Stimulated activated CD8-positive, alpha-beta memory T cell treated with anti-CD3 and anti-CD28 coated beads, Interleukin-4, amount 100 ng/mL, for 1 hour (primary cell): ENCODE measurements at places on chromosomes 7 and 10.

DNA sequence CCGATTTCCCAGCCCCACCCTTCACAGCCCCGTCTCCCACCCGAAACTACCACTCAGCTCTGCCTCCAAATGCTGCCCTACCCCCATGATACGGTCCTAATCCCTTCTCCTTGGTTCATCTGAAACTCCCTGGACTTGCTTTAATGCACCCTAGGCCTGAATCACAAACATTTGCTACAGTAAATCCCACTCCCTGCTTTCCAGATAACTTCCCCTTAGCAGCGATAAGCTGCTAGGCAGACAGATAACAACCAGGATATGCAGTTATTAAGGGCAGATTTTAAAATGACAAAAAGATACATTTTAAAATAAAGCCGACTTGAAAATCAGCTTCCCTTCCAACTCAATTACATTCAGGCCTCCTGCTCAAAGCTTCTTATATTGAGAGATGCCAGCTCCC is 514.7 kb downstream of the GRID1 start:
- no peak for DNase-seq

GRCh38 chr10:6218692-6219493 is 16.2 kb downstream of the PFKFB3 start:
- DNase-seq: no peak

GRCh38 chr10:45053569-45054100 is 52.9 kb downstream of the ZNF22 start:
- no peak for DNase-seq

DNA sequence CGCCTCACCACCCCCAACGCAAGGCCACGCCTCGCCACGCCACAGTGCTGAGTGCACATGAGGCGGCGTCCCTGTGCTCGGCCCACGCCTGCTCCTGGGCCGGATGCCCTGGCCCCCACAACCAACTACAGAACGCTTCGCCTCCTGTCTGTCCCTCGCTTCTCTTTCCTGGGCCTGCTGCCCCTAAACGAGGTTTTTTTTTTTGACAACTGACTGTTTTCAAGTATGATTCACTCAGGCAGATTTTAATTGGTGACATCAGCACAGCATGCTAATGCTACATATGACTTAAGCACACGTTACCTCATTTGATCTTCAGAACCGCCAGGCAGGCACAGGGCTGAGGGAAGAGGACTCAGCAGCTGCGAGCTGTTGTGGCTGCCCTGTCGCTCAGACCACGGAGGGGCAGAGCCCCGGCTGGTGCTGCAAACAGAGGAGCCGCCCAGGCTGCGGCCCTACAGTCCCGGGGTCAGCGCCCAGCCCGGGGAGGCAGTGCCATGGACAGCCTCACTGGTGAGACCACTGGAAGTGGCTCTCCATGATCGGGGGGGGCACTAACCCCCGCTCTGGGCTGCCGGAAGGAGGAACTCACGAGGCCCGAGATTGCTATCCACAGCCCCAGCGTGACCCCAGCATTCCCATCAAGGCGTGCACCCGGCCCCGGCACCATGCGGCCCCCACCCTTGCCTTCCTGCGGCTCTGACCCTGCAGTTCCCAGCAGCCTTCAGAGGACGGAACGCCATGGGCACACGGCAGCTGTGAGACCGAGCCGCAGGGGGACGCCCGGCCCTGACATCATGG is 212.8 kb downstream of the MAD1L1 start:
- DNase-seq: no peak

DNA sequence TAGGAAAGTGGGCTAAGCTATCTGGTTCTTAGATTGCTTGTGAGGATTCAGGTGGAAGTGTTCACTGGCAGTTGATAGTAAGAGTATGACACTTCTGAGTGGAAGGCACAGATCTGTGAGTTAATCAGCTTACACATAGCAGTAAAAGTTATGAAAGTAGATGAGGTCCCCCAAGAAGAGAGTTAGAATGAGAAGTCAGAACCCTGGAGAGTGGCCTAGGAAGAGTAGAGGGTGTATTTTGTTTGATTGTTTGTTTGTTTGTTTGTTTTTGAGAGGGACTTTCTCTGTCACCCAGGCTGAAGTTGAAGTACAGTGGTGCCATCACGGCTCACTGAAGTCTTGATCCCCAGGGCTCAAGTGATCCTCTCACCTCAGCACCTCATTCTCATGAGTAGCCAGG is 44.1 kb downstream of the SP4 start:
- DNase-seq: no peak

- DNase-seq: no peak
Measured at GRCh38 chr10:88544140-88544870, 38.8 kb downstream of the RNLS start.

DNA sequence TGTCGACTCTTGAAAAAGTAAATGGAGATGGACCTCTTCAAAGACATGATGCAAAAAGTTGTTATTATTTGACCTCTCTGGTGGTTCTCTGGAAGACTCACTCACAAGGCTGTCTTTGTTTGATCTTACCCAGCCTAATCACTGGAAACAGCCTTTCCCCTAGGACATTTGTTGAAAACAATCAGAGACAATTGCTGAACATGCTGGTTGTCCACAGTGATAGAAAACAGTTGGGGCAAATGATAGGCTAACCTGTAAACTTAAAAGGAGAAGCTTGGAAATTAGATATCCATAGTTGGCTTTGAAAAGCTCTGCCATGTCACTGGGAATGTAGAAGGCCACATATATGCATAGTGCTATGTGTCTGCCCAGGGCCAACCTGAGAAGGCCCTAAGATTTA is 22.9 kb upstream of the TES start:
- DNase-seq: no peak

DNA sequence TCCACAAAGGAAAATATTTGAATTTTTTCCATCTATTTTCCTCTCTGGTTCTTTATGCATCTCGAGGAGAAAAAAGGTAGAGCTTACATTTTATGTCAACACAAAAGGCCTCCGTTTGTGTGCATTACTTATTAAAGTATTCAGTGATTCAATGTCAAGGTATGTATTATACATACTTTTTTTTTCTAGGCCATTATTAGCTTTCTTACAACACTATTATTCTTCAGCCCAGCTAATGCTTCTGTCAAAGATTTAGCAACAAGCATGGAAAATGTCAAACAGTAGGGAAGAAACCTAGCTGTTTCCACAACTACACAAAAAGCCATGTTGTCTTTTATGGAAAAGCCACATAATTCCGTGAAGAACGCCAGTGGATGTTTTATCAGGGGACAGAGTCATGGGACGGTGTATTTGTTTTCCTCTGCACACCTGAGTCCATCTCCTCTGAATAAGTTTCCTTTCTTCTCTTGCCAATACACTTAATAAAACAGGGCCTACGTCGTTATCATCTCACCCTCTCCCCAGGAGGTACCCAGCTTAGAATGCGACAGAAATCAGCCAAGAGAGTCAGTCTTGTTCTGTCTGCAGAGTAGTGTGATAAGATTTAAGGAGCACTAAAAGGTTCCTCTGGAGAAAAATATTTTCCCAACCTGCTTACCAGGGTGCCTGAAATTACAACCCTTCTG is 209.7 kb upstream of the AUTS2 start:
- no peak for DNase-seq

- DNase-seq: no peak
Measured at GRCh38 chr10:12390733-12391132, 41.4 kb downstream of the CAMK1D start.

DNA sequence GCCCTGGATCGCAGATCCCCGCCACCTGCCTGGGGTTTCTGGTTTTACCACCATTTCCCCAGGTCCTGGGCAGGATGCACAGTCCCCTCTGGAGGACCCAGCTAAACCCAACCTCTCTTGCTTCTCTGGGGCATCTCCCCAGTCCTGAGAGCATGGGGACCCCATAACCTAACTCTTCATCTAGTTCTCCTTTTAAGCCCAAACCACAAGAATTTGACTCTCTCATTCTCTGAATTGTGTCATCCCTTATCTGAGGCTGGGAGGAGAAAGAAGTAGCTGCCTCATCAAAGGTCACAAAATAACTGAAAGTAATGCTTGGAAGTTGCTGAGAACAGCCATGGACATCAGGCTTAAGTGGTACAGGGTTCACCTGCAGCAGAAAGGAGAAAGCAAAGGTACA is 159.9 kb downstream of the FGFR2 start:
- no peak for DNase-seq

DNA sequence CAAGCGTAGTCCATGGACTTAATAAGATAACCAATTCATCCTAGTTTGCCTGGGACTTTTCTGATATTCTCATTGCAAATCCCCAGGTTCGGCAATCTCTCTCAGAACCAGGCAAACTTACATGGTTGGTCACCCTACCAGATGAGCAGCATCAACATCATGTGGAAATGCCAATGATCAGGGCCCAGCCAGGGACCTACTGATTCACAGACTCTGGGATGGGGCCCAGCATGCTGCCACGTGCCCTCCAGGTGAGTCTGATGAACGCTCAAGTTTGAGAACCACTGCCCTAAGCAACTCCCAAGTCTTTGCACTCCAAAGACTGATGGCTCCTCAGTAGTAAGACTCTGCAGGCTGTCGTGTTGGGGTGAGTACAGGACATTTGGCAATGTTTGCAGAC is 2.7 kb downstream of the LAMB4 start:
- no peak for DNase-seq

GRCh38 chr10:6912929-6913328 is 332.9 kb upstream of the PRKCQ start:
- DNase-seq: no peak

DNA sequence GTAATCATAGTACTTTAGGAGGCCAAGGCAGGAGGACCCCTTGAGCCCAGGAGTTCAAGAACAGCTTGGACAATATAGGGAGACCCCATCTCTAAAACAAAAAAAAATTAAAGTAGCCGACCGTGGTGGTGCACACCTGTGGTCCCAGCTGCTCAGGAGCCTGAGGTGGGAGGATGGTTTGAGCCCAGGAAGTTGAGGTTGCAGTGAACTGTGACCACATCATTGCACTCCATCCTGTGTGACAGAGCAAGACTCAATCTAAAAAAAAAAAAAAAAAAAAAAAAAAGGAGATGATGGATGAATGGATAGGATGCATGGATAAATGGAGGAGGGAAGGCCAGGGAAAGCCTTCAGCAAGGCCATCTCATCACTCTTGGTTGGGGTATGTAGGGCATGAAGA is 33.4 kb upstream of the BMPR1A start:
- DNase-seq: no peak

DNA sequence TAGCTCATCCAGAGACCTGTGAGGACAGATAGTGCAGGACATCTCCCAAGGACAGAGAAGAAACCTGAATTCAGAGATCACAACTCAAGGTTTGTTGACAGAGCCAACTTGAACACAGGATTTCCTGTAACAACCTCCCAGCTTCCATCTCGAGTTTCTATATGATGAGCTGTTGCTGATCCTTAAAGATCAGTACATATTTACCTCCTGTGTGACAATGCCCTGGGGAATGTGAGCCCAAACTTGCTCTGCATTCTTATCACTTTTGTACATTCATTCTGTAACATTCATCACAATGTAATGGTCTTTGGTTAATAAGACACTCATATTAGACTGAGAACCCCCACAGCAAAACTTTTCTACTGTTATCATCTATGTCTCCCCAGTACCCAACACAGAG is 468.6 kb downstream of the XPNPEP1 start:
- DNase-seq: no peak

DNA sequence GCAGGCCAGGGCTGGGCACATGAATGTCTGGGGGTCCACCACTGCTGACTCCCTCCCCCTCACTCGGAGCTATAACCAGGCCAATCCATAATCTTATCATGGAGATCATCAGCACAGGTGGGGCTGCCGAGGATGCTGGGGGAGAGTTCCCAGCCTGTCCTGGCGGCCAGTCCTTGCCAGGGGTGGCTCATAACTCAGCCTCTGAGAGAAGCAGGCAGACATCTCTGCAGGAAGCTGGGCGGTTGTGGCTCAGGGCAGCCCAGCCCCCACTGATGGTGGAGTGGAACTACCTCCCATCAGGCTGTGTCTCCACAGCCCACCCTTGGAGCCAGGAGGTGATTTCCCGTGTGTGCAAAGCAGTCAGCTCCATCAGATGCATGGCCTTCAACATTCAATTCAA is 109.4 kb upstream of the ZNF92 start:
- no peak for DNase-seq

DNA sequence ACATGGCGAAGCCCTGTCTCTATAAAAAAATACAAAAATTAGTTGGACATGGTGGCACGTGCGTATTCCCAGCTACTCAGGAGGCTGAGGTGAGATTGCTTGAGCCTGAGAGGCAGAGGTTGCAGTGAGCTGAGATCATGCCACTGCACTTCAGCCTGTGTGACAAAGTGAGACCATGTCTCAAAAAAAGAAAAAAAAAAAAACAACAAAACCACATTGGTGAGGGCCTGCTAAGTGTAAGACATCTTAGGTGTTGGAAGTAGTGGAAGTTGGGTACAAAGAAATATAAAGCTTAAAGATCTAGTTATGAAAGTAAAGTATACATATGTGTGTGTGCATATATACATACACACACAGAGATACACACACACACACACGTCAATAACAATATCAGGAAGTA is 228.0 kb downstream of the EXOC4 start:
- DNase-seq: no peak

- no peak for DNase-seq
Measured at GRCh38 chr10:48982584-48982983, 42.9 kb upstream of the LRRC18 start.

DNA sequence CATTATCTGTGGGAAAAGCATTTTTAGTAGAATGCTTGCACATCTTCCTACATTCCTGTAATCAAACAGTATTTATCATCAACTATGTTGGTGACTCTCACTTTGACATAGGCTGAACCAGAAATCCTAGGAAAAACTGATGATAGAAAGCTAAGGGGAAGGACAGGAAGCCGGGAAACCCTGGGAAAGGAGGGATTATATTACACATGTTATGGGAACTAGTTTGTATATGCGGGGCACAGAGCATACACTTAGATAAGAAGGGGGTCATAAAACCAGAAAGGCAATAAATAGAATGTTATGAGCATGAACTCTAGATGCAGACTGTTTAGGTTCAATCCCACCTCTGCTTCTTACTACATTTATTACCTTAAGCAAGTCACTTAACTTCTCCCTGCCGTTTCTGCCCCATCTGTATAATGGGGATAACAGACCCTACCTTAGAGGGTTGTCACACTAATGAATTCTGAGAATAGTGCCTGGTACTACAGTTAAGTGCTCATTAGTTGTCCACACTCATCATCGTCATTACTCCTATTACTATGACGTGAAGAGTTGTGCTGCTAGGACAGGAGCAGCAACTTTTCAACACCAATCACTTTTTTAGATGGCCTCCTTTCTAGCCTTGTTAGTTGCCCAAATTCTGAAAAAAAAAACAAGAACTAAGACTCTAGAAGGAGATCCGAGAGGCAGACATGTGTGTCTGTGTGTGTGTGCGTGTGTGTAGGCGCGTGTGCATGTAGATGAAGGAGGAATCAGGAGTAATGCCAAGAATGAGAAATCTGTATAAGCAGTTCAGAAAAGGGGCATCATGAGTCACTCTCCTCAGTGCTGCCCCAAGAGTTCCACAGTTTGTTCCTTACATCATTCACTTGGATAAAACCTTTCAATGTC is 52.2 kb downstream of the KMT2C start:
- DNase-seq: no peak

GRCh38 chr7:2619116-2619515 is 12.7 kb upstream of the TTYH3 start:
- DNase-seq: no peak

DNA sequence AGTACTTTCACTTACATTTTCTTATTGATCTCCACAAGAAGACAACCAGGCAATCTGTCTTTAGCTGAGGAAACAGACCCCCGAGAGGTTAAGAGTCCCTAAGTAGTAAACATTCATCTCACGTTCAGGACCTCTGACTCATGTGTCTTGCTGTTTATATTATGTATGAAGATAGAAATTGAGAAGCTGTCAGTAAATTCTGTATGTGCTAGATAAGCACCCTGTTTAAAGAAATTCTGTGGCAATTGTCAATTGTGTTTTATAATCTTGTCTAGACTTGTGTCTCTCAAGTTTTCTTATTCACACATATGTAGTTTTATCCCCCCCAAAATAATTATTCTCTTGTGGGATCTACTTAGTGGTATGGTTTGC is 14.5 kb downstream of the ADK start:
- no peak for DNase-seq
